ENCODE measurements at places on chromosomes 5 and 9.

DNA sequence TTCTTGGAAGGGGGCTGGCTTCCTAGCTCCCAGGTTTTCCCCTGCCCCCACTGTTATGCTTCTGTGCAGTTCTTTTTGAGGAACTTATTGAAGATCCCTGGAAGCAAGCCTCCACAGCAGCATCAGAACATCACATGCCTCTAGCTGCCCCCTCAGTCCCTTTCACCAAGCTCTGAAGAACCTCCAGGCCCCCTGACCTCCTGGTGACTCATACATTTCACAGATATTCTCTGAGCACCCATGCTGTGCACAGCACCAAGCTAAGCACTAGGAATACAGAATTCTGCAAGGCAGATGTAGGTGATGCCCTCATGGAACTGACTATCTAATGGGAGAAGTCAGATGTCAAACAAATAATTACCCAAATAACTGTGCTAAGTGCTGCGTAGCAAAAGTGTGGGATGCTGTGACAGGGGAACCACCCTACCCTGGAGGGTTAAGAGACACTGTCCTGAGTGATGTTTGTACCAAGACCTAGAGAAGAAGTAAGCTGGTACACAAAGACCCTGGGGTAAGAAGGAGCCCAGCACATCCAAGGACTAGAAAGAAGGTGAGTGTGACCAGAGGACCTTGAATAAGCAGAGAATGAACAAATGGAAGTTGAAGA is 213.7 kb upstream of the NR4A3 start:
- no peak for DNase-seq

DNA sequence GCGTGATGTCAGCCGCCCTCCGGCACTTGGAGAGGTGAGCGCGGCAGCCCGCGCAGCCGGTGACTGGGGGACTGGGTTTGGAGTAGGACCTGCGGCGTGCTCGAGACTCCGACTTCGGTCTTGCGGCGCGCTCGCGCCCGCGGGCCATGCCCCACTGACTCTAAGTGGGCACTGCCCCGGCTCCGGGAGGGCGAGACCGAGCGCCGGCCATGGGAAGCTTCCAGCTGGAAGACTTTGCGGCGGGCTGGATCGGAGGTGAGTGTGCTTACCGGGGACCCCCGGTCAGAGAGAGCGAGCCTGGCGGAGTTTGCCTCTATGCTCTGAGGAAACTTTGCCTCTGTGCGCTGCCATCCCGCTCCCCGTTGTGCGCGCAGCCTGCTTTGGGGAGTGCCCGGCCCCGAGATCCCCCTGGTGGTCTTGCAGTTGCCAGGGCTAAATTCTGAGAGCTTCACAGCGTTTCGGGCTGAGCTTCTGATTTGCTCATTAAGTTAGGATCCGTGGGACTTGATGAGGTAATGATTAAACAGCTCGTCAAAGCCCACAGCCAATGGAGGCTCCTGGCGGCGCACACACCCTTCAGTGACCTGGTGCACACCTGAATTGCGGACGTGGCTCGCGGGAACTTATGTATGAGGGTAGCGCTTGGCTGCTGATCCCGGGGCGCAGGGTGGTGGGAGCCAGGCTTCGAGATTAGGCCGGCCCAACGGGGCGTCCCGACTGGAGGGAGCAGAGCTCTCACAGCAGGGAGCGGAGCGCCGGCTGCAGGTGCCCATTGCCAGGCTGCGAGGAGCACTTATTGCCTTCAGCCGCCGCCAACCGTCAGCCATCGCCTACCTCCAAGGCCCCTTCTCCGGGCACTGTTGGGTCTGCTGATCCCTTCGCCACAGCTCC is at the start of gene SLC25A48:
Gene SLC25A48, plus strand, starts transcription at position 25 of the 891 bp plus-strand sequence. Its CDS starts 185 bp downstream, at position 210.
- no peak for DNase-seq

DNA sequence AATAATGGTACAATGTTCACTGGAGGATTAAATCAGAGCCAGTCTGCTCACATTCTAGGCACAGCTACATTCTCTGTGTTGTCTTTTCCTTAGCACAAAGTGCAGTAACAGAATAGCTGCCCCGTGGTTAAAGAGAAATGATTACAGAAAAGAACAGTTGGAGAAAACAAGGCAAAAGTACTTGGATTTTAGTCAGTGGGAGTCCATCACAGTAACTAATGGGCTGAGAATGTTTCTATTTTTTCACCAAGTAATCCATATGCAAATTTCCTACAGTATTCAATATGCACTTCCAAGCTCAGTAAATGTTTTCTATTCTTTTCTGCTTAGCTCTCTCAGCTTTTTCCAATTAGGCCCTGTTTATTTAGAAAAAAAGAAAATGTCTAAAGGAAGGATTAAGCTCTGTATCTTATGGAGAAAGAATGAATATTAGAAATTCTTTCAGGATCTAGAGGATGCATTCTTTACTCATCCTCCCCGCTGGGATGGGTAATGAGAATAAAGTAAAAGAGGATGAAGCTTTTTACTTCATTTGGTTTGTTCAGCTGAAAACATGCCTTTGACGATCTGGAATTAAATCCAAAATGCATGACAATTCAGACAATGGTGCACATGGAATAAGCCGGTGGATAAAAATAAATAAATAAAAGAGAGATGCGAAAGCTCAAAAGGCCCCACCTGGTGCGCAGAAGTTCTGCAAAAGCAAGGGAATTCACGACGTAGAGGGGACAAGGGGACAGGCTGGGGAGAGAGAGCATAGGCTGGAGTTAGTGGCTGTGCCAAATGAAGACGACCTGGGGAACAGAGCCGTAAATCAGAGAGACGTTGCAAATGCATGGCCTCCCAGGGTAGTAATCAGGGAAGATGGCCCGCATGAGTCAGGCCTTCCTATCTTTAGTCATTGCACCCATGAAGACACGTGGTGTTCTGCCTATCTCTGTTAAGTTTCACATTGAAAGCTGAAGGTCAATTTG is 345.2 kb downstream of the GLIS3 start:
- no peak for DNase-seq

- no peak for DNase-seq
Observed at GRCh38 chr5:44372028-44372427, 17.2 kb downstream of the FGF10 start.

GRCh38 chr5:87132696-87133095 is 135.0 kb upstream of the RASA1 start:
- DNase-seq, result no peak

DNA sequence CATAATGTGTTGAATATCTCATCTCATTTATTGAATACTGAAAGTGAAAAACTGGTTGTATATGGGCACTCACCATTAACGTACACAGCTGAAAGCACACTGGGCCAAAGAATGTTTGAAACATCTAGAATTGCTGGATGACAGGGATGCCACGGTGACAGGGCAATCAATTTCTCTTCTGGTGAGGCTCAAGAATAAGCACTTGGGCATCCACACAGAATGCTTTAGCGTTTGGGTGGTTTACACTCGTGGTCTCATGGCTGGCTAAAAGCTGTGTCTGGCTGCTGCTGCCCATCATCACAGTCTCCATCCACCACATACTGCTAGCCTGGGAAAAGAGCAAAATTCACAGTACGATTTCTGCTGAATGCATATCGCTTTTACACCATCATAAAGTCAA is 30.7 kb upstream of the IL31RA start:
- no peak for DNase-seq

DNA sequence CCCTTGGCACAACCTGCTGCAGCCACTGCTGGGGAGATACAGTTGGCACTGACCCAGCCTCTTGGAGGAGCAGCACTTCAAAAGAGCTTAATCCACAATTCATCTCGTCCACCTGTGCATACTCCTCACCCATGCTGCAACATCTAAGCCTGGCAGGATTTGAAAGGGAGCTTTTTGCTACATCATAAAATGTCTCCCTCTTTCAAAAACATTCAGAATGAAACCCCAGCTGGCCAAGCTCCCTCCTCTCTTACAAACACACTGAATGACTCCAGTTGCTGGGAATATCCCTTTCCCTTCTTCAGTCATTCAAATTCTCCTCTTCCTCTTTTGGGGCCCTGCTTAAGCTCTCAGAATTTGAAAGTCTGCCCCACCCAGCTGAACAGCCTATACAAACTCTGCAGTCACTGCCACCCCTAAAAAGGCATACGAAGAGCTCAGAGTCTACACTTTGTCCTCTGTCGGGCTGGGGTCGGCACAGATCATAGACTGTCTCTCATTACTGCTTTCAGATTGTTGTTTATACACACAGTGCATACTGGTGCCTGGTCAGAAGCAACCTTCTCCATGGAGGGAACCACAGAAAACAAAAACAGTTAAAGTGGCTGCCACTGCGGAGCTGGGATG is 8.8 kb upstream of the C5orf15 start:
- no peak for DNase-seq

DNA sequence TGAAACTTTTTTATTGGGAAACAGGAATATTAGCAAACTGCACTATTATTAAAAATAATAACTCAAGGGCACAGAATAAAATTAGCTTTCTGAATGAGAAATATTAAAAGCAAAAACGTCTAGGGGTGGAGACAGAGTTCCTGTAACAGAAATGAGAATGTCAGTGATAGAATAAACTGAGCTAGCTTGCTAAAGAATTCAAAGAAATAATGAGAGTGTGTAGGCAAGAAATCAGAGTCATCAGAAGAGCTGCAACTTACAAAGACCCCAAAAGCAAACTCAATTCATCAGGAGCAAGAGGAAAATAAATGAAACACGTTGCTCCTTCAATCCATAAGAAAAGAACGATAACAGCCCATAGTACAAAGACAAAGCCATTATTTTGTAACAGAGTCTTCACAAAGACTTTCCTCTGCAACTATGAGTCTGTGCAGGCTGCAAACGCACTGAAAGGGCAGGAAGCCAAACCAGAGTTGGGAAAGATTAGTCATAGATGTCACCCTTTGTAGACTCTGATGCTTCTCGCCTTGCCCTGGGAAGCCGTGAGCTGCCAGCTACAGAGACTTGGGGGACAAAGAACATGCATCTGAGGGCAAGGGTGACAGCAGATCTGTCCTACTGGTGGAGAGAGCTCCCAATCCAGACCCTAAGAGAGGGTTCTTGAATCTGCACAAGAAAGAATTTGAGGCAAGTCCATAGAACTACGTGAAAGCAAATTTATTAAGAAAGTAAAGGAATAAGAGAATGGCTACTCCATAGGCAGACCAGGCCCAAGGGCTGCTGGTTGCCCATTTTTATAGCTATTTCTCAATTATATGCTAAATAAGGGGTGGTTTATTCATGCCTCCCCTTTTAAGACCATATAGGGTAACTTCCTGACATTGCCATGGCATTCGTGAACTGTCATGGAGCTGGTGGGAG is 40.8 kb downstream of the SHC3 start:
- DNase-seq, result peak; percentile 11

- DNase-seq, result no peak
Observed at GRCh38 chr5:7980881-7981280, 111.9 kb downstream of the MTRR start.

All from LNCaP clone FGC (cell line).